Stimulated activated CD4-positive, alpha-beta T cell treated with anti-CD3 and anti-CD28 coated beads, Interleukin-2, amount 100 ng/mL, for 24 hours (primary cell): ENCODE measurements at places on chromosomes 7 and 10.

DNA sequence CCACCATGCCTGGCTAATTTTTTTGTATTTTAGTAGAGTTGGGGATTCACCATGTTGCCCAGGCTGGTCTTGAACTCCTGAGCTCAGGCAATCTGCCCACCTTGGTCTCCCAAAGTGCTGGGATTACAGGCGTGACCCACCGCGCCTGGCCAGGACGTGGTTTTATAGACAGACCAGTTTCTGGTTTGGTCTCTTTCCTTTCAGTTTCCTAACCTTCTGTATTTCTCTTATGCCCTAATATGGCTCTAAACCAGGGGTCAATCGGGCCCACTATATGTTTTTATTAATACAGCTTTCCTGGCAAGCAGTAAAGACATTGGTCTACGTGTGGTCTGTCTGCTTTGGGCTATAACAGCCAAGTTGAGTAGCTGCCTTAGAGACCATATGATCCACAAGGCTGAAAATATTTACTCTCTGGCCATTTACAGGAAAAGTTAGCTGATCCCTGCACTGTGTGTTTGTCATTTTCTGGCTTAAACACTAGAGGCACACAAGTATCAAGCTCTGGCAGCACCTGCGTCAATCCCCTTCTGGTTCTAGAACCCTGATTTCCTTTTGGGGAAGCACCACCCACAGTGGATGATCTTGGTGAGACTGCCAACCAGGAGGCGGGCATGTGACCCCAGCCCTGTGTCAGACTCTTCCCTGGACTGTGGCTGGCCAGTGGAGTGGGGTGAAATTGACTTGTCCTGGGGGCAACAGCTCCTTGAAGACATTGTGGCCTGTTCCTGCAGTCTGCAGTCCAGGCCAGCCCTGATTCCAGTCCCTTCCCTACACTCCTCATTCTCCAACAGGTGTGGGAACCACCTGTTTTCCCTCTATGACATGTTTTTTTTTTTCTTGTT lies 497.2 kb downstream of the PLXNA4 start:
- no peak for DNase-seq

DNA sequence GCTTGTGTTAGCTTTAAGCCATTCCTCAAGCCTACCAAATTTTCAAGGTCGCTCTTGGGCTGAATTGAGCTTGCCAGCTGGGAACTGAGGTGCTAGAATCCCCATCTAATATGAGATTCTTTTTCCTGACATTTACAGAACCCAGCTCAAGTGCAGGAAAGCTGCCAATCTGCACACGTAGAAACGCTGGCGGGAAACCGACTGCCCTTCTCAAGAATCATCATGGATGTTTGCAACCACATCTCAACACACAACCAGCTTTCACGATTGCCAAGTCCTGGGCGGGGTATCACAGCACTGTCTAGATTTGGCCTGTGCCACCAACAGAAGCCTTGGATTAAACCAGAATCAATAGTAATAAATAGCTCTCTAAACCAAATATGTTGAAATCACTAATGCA lies 203.7 kb downstream of the DIP2C start:
- DNase-seq, result no peak

DNA sequence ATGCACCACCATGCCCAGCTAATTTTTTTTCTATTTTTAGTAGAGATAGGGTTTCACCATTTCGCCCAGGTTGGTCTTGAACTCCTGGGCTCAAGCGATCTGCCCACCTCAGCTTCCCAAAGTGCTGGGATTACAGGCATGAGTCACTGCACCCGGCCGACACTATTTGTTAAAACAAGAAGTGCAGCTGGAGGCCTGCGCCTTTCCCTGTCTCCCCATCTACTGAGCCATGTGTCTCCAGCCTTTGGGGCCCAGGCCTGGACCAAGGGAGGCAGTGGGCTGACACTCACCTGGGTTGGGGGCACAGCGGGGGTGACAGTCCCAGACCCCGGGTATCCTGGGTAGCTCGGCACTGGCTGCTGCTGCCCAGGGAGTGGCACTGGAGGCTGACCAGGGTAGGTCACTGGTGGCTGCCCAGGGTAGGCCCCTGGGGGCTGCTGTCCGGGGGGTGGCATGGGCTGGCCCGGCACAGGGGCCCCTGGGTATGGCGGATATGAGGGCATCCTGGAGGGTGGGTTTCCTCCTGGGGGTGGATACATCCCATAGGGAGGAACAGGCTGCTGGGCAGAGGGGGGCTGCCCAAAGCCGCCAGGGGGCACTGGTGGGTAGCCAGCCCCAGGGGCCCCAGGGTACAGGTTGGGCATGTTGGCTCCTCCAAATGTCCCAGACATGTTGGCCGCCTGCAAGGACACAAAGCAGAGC lies 36.3 kb downstream of the PLAC9 start:
- DNase-seq, result no peak

GRCh38 chr7:101947899-101948298 lies 130.5 kb downstream of the CUX1 start:
- DNase-seq, result no peak

- no peak for DNase-seq
Observed at GRCh38 chr7:157158400-157158799, 19.7 kb downstream of the UBE3C start.

GRCh38 chr7:150323682-150324372 lies 482 bp upstream of the ACTR3C start:
- DNase-seq, result peak; percentile 32

GRCh38 chr10:27865221-27865635 lies 119.6 kb upstream of the MKX start:
- DNase-seq, result no peak

DNA sequence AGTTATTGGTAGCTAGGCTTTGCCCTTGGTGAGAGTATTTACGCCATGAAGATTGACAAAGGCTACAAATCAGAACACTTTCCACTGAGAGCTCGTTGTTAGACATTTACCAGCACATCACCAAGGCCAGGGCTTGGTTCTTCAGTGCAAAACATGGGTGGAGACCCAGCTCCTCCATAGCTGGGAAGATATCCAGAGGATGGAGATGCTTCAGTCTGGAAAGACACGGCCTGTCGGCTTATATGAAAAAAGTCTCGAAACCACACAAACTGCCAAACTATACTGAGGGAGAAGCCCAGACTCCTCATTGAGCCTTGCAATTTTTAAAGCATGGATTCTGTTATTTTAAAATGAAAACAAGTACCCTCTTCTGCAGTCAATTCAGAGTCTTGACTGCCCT lies 83.4 kb upstream of the ANLN start:
- no peak for DNase-seq

DNA sequence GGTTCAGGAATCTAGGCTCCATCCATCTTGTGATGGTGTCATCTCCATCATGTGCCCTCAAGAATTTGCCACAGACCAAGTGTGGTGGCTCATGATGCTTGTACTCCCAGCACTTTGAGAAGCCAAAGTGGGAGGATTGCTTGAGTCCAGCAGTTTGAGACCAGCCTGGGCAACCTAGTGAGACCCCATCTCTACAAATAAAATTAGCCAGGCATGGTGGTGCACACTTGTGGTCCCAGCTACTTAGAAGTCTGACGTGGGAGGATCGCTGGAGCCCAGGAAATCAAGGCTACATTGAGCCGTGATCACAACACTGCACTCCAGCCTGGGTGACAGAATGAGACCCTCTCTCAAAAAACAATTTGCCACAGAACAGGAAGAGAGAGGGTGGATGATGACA lies 53.0 kb upstream of the SEPHS1 start:
- DNase-seq, result no peak

DNA sequence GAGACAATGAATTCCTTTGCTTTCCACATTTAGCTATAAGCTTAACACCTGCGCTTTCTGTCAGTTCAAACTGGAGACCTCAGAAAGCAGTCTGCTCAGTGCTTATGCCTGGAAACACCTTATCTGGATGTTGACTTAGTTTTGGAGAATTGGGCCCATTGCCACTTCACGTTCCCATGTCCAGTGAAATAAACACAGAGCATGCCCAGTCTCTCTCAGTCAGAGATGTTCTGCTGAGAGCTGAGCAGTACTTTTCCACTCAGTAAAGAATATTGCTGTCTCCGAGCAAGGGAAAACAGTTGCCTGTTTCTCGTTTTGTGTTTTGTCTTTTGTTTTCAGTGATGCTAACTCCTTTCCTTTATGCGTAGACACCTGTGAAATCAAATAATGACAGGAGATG lies 83.2 kb upstream of the PRR15 start:
- no peak for DNase-seq

DNA sequence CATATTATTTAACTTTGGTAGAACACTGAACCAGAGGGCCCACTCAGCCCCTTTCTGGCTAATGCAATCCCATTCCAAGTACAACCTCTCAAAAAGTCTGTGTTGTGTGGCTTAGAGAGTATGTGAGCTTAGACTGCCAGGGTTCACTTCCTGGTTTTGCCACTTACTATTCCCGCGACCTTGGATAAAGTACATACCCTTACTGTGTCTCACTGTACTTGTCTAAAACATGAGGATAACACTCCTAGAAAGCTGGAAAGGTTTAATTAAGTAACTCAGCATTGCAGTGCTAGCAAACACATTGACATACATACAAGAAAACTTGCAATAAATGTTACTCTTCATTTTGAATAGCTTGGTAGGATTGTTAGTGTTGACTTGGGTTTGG lies 215.8 kb downstream of the CHCHD3 start:
- no peak for DNase-seq

GRCh38 chr10:102007796-102008195 lies 48.2 kb downstream of the ARMH3 start:
- DNase-seq, result no peak

DNA sequence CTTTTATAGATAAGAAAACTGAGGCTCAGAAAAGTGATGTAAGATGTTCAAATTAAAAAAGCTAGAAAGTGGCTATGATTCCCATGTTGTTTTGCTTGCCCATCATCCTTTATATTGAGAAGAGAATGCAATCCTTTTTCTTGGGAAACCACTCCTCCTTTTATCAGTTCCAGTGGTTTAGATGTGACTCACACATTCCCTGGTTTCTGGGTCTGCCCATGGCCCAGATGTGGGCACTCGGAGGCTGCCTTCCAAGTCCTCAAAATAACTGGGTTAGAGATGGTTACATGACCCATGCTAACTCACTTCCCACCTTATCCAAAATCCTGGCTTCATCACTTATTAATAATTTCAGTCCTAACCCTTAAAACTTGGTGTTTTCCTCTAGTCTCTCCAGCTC lies 550.0 kb downstream of the MDFIC start:
- DNase-seq, result no peak

DNA sequence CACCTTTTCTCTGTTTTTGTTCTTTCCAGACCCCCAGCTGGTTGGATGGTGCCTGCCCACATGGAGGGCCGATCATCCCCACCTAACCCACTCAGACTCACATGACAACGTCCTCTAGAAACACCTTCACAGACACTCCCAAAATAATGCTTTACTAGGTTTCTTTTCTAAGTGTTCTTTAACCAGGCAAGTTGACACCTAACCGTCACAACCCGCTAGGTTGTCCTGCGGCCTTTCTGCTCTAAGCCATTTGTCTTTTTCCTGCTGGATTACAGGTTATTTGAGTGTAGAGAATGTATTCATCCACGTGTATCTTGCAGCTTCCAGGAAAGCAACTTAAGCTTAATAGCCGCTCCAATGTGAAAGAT lies 54.8 kb downstream of the CHN2 start:
- DNase-seq, result no peak

- no peak for DNase-seq
Observed at GRCh38 chr10:35304649-35305048, 31.7 kb upstream of the CCNY start.

DNA sequence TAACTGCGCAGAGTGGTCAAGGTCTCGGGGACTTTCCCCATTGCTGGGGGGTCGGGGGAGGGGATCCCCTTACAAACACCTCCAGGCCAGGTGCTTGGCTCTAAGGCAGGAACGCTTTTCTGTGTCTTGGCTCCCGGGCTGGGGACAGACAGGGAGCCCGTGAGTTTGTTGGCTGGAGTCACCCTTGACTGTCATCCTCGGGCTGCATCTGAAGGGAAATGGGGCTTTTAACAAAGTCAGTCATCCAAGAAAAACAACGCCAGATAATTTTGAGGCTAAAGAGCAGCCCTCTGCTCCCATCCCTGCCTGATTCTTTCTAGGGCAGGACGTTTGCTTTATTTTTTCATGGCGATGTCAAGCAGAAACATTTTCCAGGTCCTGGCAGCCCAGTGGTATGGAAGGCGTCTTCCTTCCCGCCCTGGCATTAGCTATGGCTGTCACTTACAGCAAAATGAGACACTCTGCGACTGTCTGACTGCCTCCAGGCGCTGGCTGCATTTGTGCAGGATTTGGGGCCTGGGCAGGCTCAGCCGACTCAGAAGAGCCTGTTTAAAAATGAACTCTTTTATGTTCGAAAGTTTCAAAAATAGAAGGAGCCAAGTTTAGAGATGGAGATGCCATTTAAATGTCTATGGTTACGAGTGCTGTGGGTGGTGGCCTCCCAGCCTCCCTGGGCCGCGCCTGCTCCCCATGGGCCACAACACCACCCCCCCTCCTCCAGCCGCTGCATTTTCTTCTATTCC lies 54.7 kb upstream of the TNS3 start:
- DNase-seq, result no peak

DNA sequence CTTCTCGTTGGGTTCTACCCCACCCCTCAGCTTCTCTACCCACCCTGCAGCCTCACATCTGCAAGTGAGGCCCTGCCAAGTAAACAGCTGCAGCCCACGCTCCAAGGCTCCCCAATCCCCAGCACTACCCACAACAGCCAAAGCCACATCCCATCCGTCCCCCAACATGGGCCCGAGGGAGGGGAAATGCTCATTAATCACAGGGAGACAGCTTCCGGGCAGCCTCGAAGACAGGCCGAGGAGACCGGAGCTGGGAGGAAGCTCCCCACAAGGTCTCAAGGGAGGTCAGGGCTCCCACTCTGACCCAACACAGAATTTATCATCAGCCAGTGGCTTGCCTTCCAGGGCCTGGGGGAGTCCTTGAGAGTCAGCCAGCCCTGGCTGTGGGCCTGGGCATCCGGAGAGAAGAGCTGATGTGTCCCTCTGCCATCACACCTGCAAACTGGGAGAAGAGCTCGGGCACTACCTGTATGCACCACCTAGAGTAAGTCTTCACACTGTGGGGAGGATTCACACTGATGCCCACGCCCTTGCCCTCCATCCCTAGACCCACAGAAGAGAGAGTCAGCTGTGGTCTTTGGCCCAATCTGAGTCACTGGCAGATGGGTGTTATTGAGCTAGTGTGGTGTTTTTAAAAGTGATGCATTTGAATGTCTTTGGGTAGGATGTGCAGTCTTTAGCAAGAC lies 115.5 kb upstream of the ZMIZ1 start:
- DNase-seq, result no peak

DNA sequence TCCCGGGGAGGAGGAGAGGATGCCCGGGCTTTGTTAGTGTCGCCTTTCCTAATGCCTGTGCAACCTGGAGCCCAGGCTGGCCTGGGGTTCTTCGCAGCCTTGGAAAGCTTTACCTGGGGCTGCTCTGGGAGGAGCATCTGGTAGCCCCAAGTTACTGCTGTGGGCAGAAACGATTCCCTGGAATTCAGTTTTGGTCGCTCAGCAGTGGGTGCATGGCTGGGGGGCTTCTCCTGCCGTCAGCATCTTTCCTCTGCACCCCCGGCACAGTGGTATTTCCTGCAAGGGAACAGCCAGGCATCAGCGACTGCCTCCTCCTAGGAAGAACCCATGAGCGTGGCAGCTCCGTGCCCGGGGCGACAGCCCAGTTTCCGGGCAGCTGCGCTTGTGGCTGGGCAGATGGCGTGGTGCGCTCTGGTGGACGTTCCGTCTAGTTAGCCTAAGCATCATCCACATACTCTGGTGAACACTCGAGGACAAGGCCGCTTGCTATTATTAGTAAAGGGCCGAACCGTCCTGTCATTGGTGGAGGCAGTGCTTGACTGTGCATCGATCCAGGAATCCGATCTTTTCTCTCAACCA lies 107.0 kb upstream of the BTBD16 start:
- no peak for DNase-seq
